ENCODE measurements at places on chromosomes 4 and X.

GRCh38 chr4:181949704-181950312, 293.4 kb upstream of the TENM3 start:
- no peak for DNase-seq

DNA sequence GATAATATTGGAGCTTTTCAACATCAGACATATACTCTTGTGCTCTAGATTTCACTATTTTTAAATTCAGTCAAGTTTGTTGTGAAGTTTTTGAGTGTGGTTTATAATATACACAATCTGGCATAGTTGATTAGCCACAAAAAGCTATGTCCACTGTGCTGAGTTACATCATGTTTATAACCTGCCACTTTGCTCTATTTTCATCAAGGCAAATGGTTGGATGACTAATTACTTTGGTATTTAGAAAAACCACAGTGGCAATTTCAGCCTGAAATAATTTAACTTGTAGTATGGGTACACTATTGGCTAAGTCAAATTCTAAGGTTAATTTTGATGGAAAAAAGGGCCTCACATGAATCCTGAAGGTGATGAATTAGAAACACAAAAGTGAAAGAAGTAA, 262.6 kb downstream of the C4orf33 start:
- DNase-seq, result no peak

- DNase-seq, result no peak
Observed at GRCh38 chrX:43885617-43886016, 3.4 kb upstream of the MAOB start.

DNA sequence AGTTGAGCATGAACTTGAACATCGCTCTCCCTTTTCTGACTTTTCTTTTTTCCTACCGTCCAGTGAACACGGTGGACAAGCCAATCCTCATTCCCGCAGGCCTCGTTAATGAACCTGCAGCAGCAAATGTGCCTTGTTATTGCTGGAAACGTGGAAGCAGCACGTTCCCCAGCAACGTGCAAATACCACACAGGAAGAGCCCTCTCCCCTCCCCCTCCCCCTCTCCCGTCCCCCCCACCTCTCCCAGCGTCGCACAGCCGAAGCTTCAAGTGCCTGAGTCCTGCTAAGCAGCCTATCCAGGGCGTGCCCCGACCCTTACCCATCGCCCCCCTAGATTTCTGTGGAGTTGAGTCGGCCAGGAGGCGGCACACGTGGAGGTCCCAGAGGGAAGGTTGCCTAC, 219.9 kb downstream of the BCOR start:
- no peak for DNase-seq

GRCh38 chr4:44817930-44818329, 91.6 kb upstream of the GNPDA2 start:
- no peak for DNase-seq

- no peak for DNase-seq
Observed at GRCh38 chr4:8038719-8039251, 99.1 kb upstream of the AFAP1 start.

DNA sequence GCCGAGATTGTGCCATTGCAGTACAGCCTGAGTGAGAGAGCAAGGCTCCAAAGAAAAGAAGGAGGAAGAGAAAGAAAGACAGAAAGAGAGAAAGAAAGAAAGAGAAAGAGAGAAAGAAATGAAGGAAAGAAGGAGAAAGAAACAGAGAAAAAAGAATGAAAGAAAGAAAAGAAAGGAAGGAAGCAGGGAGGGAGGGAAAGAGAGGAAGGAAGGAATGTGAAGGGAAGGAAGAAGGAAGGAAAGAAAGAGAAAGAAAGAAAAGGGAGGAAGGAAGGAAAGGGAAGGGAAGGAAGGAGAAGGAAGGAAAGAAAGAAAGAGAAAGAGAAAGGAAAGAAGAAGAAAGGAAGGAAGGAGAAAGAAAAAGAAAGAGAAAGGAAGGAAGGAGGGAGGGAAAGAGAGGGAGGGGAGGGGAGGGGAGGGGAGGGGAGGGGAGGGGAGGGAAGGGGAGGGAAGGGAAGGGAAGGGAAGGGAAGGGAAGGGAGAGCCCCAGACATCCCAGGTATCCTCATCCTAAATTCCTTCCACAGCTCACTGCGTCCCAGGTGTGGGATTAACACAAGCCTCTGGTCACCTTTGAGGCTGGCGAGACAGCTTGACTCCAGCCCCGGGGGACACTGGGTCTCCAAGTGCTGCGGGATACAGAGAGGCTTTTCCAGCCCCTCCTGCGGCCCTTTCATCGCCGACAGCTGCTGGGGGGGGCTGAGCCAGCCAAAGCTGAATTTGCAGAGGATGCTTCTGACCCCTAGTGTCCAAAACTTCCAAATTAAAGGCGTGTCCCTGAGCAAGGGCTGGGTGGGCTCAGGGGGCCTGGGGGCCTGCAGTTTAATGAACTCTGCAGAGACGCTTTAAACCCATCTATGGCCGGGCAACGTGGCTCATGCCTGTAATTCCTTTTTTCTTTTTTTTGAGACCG, 24.2 kb upstream of the CSF2RA start:
- no peak for DNase-seq

- DNase-seq, result no peak
Observed at GRCh38 chrX:7111518-7111917, 36.0 kb upstream of the STS start.

GRCh38 chr4:33334416-33334815, 2614.2 kb downstream of the PCDH7 start:
- DNase-seq, result no peak

- DNase-seq, result no peak
Observed at GRCh38 chr4:139801895-139802294, 136.3 kb downstream of the MGST2 start.

GRCh38 chrX:78545233-78545632, 113.9 kb downstream of the RTL3 start:
- DNase-seq, result no peak

DNA sequence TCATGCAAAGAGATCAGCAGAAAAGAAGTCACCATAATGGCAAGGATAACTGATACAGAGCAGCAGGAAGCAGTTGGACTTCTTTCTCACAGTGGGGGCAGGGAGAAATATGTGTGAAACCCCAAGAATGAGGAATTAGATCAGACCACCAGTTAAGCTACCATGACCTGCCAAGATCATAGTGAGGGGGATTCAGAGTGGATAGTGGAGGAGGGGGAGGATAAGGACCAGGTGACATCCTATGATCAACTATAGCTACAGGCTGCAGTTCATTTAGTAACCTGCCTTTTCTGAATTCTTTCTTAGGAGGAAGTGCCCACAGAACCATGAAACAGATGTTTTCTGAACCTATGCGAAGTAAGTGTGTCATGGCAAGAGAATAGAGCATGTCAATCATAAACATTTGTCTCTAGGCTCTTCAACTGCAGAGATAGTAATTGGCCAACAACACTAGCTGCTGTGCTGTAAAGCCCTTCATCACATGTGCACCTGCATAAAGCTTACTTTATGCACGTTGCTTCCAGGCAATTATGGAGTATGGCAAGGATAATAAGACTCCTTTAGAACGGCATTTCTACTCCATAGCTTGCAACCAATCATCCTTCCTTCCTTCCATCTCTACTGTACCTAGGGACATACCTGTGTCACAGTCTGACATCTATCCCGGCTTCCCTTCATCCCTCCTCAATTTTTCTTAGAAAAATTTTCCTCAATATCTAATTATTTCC, 329.7 kb downstream of the EPHA5 start:
- DNase-seq, result no peak

DNA sequence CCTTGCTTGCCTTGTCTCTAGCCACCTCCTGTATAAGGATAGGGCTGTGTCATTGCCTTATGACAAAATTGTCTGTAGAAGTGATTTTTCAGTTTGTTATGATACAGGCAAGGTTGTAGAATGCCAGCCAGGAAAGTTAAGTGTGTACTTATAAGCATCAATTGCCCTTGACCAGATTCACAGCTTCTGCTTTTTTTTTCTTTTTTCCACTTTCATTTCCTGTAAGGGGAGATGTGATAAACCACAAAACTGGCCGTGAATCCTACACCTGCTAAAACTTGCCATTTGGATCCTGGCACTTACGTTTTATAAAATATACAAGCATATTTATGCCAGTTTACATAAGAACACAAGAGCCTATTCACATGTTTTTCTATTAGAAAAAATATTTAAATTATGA, 35.0 kb upstream of the BMPR1B start:
- DNase-seq, result no peak

GRCh38 chr4:107916623-107917022, 14.7 kb upstream of the CYP2U1 start:
- DNase-seq, result no peak

GRCh38 chrX:134601240-134601765, 57.0 kb downstream of the PLAC1 start:
- no peak for DNase-seq

GRCh38 chrX:19680580-19680979, 165.3 kb upstream of the MAP3K15 start:
- no peak for DNase-seq

- DNase-seq, result no peak
Observed at GRCh38 chr4:141220271-141220670, 424 bp upstream of the ZNF330 start.

DNA sequence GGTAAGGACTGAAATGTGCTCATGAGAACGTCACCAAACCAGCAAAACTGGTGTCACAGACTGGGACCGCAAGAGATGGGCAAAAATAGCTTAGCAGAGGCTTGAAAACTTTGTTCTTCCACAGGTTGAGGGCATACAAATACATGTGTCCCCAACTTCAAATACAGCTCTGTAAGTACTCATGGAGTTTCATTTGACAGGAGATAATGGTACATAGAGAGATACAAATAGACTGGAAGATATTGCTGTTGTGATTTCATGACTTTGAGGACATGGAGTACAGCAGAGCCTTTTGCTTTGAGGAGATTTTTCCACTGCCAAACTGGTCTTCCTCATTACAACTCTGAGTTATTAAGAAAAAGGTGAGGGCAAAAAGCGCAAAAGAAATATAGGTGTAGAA, 70.7 kb downstream of the STX18 start:
- no peak for DNase-seq

GRCh38 chr4:8270418-8270771, 841 bp downstream of the HTRA3 start:
- DNase-seq, result no peak

DNA sequence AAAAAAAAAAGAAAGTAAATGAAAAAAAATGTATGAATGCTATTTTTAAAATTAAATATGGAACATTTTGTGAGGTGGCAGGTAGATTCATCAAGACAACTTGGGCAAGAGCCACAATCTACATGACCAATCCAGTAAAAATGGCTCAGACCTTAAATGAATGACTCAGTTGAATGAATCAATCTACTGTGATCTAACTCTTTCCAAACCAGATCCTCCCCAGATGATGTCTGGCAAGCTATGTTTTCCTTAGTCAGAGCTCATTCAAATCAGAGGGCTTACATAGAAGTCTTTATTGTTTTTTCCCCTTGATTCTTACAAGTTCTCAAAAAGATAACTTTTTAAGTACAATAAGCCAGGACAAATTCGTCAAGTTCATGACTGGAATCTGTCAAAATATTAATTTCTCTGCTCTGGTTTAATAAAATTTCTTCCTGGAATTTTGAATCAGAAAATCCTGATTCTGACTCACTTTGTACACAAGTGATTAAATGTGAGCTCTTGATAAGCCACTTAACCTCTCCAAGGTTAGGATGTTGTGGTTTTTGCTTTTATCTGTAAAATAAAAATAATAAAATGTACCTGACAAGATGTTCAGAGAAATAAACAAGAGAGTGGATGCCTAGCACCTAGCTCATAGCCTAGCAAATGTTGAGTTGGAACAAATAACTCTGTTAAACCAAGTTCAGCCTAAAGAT, 105.6 kb upstream of the SMIM31 start:
- DNase-seq, result no peak

- no peak for DNase-seq
Observed at GRCh38 chr4:26163425-26164362, 157.1 kb upstream of the RBPJ start.

- DNase-seq, result no peak
Observed at GRCh38 chr4:176156656-176157055, 38.7 kb downstream of the SPATA4 start.

- DNase-seq, result no peak
Observed at GRCh38 chrX:107451731-107452130, 2.3 kb downstream of the FRMPD3 start.

DNA sequence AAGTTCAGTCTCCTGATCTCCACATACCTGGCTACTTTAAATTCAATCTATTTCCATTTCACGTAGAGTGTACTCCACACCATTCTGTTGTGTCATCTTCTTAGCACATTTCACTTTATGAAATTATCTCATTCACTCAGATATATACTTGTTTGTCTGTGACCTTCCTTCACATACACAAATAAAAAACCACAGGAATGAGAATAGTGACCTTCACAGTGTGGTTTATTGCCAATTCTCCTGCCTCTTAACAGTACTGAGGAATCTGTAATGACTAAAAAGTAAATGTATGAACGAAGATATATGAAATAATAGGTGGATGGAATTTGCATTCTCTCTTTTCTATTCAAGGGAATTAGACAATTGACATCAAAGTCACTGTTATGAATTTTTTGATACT, 183.9 kb upstream of the PCDH7 start:
- no peak for DNase-seq

DNA sequence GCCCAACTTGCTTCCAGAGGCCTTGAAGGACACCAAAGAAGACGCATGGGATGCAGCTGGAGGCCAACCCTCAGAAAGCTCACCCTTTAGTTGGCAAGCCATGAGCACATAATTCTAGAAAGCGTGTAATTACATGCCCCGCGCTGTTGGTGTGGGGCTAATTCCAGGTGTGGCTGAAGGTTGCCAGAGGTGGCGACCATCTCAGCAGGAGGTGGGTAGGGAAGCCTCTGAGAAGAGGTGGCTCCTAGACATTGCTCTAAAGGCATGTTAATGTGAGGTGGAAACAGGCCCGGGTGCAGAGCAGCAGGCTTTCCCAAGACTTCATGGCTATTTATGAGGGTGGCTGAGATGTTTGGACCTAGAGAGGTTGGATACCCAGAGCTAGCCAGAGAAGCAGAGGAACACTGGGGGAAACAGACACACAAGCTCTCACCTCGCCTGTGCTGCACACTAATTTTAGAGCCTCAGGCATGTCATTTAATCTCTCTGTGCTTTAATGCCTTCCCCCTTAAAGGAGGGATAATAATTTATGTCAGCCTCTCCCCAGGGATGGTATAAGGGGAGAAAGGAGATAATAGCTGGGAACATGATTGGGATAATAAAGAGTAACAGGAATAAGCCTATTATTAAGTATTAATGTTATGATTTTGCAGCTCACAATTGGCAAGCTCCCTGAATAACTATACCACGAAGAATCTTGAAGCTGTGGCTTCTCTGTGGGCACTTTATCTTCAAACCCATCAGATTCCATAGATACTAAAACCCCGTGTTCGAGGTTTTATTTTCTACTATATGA, 60.0 kb upstream of the HELT start:
- no peak for DNase-seq

- DNase-seq, result no peak
Observed at GRCh38 chr4:37001688-37002436, 242.7 kb upstream of the NWD2 start.
